CD4-positive, alpha-beta T cell treated with Interleukin-1 beta for 1 hour (primary cell): ENCODE measurements at places on chromosomes 16 and 17.

- DNase-seq, result no peak
These were observed 1.4 kb downstream of the ZNF668 start for GRCh38 chr16:31072540-31073141.

DNA sequence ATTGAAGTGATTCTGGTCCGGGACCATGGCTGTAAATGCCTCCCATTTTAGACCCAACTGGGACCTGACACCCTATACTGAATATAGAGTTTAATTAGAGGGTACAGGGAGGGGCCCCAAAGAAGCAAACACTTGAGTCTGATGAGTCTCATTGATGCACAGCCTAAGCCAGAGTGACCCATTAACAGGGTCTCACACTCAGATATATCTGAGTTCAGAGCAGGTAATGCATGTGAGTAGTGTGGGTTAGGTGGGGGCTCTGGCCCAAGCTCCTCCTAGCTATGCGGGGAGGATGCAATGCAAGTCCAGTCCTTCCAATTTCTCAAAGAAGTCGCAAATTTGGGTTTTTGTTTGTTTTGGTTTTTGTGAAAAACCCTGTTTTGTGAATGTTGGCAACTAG lies 17.1 kb upstream of the MARCHF10 start:
- no peak for DNase-seq

- DNase-seq, result no peak
These were observed 119.7 kb downstream of the KIF2B start for GRCh38 chr17:53942436-53942835.

DNA sequence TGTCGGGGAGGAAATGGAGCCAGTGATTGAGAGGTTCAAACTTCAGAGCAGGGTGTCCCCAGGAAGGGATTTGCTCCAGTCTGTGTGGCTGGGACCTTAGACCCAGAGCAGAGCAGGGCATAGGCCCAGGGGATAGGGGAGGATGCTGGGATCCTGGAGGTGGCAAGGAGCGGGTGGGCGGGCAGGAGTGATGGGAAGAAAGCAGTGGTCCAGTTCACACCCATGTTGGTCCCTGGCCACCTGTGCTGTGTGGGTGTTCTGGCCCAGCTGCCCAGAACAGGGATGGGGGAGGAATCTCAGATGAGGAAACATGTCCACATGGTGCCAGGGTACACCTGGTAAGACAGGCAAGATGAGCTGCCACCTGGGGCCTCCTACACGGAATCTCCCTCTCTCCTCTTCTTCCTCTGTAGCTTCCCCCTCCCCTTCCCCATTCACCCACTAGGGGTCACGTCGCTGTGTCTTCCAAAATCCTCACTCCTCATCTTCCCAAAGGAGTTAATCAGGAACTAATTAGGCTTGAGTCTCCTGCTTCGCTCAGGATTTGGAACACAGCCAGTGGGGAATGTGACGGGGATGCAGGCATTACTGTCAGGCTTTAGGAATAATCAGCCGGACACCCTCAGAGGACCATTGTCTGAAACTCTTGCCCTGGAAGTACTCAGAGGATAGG lies 2.3 kb downstream of the BEAN1 start:
- DNase-seq, result no peak

DNA sequence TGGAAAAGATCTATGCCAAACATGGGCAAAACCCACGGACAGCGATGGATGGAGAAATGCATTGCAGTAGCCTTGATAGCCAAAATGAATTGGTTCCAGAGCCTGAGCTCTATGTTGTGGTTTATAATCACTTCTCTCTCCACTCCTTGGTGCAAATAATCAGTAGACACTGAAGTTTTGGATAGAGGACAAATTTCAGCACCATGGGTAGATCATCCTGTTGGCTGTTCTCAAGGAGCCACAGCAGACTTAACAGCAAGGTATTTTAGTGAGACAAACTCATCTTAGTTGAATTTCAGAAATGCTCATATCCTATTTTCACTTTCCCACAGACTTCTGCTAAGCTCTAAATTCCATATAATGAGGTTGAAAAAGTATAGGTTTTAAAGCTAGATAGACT lies 88.3 kb upstream of the CCL1 start:
- DNase-seq, result no peak

DNA sequence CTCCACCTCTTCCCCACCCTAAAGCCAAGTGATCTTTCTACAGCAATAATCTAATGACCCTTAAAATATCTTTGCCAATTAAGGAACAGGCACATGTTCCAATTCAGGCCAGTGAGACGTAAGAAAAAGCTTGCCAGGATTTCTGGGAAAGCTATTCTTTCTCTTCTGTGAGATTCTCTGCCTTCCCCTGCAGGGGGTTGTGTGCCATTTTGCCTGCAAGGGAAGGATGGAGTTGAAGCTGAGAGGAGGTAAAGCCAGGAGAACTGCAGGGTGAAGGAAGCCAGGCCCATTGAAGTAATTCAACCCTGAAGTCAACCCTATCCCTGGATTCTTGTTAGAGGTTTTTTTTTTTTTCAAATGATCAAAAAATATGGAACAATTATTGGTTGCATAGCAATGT lies 9.0 kb upstream of the LPO start:
- DNase-seq, result no peak

DNA sequence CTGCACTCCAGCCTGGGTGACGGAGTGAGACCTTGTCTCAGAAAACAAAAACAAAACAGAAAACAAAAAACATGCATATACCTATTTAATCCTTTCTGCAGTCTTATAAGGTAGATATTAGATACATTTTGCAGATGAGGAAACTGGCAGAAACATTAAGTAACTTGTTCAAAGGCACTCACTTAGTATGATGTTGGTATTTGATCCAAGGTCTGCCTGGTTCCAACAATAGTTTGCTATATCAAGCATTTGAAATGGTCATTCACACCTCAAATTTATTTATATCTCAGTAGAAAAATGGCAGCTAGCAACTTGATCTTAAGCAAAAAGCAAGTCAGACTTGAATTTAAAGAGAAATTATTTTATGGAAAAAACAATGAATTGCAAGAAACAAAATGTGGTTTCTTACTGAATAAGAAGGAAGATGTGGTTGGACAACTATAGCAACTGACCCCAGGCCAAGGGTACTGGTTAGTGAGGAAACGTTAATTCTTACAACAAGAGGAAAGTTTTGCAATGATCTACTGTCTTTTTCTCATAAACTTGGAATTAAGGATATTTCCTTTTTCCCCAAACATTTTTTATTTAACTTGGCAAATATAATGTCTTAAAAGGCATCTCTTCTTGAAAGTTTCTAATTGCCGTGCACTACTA lies 19.7 kb downstream of the DHRS7B start:
- DNase-seq, result no peak

DNA sequence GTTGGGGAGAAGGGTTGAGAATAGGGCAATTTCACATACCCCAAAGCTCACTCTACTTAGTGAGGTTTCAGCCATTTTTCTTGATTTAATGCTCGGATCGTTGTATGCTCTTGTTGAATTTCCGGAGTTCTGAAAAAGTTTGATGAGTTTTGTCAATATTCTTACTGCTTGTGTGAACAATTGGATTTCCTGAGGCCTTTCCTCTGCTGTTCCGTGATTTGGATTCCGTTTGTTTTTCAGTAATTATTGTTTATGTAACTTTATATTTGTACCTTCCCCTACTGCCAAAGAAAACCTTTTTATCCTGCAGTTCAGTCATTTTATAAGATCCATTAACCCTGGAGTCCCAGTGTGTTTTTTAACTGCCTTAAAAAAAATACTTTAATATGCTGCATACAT lies 62.9 kb downstream of the PHKB start:
- no peak for DNase-seq

DNA sequence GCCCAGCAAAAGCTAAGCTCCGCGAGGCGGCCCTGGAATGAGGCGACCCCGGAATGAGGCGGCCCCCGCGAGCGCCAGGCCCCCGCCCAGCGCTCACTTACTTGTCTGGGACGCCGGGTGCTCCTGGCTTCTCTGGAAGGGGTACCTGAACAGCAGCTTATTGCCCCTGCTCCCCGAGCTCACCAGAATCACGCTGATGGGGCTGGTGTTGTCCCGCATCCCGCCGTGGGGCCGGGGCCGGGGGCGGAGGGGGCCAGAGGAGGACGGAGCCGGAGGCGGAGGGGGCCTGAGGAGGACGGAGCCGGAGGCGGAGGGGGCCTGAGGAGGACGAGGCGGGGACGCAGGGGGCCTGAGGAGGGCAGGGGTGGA lies 440 bp downstream of the NPRL3 start:
- peak; percentile 28 for DNase-seq

- DNase-seq, result no peak
These were observed 111.0 kb downstream of the N4BP1 start for GRCh38 chr16:48498769-48499631.

- no peak for DNase-seq
These were observed 1.4 kb upstream of the LLGL1 start for GRCh38 chr17:18224053-18224386.

GRCh38 chr16:9090101-9090959 lies 1.1 kb upstream of the HAPSTR1 start:
- peak; percentile 49 for DNase-seq

GRCh38 chr17:34307110-34307509 lies 12.1 kb upstream of the CCL8 start:
- no peak for DNase-seq

DNA sequence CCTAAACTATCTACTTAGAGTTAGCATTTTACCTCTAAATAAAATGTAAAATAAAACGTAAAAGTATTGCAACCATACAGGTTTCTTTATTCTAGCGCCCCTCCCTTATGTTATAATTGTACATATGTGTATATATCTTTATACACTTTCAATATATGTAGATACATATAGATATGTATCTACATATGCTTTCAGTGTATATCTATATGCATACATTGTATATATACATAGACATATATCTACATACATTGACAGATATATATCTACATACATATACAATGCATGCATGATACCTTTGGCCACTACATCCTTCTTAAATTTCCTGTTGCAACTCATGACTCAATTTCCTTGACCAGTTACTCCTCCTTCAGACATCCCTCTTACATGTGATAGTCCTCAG lies 16.7 kb downstream of the BPTF start:
- no peak for DNase-seq

DNA sequence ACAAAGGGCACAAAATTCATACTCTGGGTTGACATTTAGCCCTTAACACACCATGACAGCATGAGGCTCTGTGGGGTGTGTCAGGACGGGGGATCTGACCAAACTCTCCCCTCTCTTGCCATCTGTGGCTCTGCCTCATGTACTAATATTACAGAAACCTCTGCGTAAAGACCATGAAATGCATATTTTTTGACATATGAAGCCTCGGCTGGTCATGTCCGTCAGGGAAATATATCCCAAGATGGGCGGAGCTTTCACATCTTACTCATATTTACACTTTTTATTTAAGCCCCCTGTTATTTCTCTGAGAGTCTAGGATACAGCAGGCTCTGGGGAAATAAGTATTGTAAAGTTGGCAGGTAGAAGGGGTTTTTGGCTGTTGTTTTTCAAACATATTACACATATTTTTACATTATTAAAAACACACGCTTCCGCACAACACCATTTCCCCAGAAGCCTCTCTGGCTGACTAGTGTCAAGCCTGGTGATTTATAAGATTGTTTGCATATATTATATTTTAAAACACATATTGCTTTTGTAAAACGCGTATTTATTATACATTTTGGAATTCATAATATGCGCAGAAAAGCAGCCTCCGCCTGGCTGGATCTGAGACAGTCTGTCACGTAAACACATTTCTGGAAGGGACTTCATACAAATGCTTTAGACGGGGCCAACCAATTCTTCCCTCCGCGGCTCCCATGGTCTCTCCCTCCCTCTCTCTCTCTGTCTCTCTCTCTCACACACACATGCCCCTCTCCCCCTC lies 237.7 kb upstream of the ZFHX3 start:
- no peak for DNase-seq

- DNase-seq, result no peak
These were observed 120.4 kb upstream of the IRX6 start for GRCh38 chr16:55203570-55203969.

GRCh38 chr17:48179071-48179945 lies 71.7 kb downstream of the SNX11 start:
- DNase-seq, result no peak

DNA sequence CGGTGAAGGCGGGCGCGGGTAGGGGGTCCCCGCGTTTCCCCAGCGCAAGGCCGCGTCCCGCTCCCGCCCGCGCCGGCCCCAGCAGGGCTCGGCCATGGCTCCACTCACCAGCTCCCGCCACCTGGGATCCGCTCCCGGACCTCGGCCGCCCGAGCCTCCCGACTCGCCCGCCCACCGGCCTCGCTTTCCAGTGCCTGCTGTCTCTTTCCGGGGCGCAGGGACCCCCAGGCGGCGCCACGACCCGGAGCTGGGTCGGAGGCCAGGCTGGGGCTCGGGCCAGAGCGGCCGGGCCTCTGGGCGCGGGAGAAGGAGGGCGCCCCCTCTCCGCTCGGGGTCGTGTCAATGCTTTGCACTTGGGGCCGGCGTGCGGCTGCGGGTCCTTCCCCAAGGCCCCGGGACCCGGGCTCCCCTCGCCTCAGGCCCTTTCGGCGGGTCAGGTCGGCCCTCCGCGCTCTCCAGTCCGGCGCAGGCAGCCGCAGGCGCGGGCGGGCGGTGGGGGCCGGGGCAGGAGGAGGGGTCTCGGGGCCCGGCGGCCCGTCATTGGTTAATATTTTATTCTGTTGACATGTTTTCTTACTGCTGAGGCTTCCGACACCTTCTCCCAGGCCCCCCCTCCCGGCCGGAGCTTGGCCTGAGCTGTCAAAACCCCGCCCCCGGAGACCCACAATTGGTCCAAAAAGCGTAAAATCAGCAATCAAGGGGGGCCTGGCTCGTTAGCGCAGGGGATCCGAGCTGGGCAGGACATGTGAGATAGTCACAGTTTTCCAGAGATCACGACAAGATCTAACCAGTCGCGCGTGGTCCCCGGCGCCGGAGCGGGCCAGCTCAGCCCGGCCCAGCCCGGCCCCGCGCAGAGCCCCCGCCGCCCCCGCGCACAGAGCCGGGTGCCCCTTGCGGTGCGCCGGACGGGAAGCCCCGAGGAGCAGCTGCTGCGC lies at the start of gene TBX2:
Gene TBX2 (plus strand): TSS at position 713 of the 935 bp plus-strand sequence. CDS start 334 bp downstream, outside the sequence.
- no peak for DNase-seq

- no peak for DNase-seq
These were observed 13.3 kb upstream of the NUDT16L1 start for GRCh38 chr16:4679850-4680636.

GRCh38 chr16:85824161-85825135 lies 25.0 kb downstream of the COX4I1 start:
- no peak for DNase-seq

DNA sequence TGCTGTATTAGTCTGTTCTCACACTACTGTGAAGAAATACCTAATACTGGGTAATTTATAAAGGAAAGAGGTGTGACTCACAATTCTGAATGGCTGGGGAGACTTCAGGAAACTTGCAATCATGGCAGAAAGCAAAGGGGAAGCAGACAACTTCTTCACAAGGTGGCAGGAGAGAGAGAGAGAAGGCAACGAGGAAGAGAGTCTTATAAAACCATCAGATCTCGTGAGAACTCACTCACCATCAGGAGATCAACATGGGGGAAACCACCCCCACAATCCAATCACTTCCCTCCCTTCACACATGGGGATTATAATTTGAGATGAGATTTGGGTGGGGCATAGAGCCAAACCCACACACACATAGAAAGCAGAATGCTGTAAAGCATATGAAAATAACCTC lies 896.2 kb downstream of the CDH11 start:
- DNase-seq, result no peak

GRCh38 chr17:52140601-52141000 lies 17.9 kb downstream of the CA10 start:
- no peak for DNase-seq
